ENCODE measurements at places on chromosomes 16 and 17.

GRCh38 chr16:87194172-87194571, 123.0 kb downstream of the C16orf95 start:
- DNase-seq, result no peak

DNA sequence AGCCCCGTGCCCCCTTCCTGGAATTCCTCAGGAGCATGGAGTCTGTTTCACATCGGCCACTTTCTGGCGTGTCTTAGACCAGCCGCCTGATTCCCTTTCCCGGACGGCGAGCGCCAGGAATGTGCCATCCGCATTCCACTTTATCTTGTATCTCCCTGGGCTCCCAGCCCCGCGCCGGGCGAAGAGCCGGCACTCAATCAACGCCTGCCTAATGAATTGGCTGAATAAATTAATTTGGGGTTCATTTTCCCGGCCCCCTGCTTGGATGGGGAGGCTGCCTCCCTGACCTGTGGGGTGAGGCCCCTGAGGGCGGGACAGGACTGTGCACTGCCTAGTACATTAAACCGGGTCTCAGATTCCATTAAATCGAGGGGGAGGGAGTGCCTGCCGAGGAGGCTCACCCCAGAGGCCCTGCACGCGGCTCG, 282.3 kb upstream of the TNRC6C start:
- DNase-seq, result peak; percentile 56

DNA sequence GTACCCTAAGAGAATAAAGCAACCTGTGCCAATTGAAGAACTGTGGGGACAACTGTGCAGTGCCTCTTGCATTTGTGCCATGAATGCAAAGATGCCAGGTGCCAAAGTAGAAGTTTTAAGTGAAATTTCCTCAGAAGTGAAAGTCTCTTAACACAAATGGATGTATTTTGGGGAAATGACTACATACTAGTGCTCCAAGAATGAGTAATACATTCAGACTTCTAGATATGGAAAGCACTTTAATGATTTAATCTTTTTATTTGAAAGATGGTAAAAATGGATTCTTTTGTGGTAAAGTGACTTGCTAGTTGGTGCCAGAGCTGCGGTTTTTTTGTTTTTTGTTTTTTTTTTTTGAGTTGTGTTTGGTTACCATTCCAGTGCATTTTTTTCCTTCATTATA, 15.0 kb downstream of the UTP18 start:
- no peak for DNase-seq

GRCh38 chr16:69924041-69924775, 26.9 kb upstream of the CLEC18A start:
- no peak for DNase-seq

DNA sequence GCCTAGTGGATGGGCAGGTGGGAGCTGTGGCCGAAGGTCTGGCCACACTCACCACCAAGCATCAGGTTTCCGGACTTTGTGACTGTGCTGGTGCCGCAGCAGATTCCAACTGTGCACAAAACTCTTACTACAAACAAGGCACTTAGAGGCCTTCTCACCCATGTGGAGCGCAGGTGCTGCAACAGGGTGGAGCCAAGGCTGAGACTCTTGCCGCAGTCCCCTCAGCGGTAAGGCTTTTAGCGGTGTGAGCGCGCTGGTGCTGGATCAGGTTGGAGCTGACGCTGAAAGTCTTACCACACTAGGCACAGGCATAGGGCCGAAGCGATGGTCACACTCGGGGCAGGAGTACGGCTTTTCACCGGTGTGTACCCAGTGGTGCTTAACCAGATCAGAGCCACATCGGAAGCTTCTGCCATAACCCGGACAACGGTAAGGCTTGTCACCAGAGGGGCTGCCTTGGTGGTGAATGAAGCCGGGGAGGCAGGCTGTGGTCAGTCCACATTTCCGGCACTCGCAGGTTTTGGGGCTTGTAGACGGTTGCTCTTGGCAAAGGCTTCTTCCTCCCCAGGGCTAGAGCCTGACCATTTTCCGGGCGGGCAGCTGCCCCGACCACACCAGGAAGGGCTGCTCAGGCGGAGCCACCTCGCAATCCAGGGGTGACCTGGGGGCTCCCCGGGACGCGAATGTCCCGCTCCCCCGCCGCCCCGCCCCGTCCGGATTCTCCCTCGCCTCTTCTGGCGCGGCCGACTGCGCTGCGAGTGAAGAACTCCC, 1.0 kb upstream of the ARMC5 start:
- DNase-seq, result peak; percentile 75

DNA sequence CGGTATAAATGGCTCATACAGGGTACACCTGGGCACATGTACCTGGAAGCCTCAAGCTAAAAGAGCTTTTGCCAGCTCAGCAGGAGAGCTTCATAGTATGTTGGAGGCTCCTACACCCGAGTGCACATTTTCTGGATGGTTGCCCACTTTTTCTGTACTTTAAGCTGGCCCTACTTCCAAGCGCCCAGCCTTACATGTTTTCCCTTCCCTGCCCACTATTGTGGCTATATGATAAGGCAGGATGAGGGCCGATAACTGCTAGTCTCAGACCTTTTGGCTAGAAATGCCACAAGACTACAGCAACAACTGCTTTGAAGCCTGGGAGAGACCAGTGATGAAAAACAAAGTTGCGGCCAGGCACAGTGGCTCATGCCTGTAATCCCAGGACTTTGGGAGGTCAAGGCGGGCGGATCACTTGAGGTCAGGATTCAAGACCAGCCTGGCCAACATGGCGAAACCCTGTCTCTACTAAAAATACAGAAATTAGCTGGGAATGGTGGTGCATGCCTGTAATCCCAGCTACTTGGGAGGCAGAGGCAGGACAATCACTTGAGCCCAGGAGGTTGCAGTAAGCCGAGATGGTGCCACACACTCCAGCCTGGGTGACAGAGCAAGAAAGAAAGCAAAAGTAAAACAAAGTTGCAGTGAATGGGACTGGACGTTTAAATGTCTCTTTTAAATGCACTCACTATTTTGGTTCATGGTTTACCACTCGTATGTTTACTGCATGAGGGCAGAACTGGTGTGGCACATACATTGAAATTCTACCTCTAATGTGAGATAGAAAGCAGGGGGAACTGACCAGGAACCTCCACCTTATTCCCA, 14.2 kb upstream of the MARCHF10 start:
- peak; percentile 34 for DNase-seq

DNA sequence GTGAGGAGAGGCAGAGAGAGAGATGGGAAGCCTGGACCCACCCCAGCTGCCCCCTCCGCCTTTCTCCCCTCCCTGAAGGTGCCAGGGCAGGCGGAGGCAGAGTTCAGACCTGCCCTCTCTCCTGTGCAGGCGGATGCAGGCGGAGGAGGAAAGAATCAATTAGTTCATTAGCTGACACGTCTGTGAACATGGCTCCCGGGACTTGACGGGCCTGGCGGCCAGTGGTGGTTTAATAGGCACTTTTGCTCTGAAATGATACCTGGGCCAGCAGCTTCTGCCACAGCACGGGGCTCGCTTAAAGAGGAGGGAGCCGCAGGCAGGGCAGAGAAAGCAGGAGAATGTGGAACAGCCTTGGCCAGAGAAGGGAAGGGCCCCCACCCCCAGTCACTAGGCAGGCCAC, 98.1 kb downstream of the SDK2 start:
- DNase-seq, result no peak

DNA sequence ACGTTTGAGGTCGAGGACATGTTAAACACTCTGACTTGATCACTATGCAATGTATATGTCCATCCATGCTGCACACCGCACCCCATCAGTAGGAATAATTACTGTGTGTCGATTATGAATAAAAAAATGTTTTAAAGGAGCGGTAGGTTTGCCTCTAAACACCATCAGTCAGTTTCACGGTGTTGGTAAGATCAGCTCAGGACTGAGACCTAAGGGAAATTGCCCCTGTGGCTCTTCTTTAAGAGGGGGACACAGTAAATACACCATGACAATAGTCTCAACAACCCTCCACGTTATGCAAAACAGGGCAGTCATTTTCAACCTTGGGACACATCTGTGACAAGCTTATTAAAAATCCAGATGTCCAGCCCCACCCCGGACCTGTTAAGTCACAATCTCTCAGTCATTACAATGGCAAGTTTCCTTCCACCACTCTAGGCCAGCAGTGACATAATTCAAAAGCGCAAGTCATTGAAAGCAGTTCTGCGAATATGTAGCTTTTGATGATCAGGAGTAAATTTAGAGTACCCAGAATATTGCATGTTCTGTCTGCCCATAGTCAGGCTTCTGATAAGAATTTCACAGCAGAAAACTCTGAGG, 1.2 kb downstream of the ATMIN start:
- no peak for DNase-seq

DNA sequence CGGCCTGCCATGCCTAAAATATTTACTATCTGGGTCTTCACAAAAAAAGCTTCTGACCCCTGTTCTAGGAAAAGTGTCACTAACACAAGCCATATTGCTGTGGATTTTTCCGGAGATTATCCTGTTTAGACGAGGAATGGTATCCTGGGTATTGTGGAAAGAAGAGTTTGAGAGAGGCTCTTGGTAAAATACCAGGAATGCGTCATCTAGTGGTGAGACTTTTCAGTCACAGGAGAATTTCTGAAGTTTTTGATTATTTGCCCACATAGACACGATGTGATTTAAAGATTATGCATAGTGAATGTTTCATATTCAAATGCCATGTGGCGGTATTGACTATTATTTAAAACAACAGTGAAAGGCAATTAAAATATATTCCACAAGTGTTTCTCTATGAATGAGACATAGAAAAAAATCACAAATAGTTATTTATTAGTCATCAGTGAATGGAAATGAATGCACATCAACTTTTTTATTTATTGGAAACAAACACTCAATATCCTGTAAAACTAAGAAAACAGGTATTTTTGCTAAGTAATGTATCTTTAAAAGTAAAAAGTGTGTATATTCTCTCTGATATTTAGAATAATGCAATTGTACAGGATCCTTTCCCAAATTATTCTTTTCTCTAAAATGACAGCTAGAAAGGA, 7.8 kb downstream of the KRT28 start:
- no peak for DNase-seq

- peak; percentile 83 for DNase-seq
These were observed 19.9 kb downstream of the CEP295NL start for GRCh38 chr17:78883089-78883532.

DNA sequence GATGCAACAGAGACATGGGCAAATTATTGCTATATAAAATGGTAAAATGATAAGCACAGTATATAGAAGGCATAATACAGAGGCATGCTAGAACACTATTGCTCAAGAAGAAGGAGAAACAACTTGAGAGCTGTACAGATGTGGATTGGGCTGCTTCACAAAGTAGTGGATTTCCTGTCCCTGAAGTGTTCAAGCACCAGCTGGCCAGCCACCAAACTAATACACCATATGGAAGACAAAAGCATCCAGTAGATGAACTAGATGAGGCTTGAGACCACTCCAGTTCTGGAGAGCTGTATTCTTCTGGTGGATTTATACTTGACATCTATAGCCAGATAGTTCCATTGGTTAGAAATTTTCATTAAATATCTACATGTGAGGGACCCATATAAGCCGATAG, 134.1 kb upstream of the GNAO1 start:
- DNase-seq, result no peak

GRCh38 chr16:49510654-49511305, 137.2 kb downstream of the C16orf78 start:
- no peak for DNase-seq

- DNase-seq, result no peak
These were observed 870.4 kb downstream of the CDH8 start for GRCh38 chr16:61165797-61166196.

- DNase-seq, result no peak
These were observed 17.9 kb upstream of the COL1A1 start for GRCh38 chr17:50219342-50219741.

DNA sequence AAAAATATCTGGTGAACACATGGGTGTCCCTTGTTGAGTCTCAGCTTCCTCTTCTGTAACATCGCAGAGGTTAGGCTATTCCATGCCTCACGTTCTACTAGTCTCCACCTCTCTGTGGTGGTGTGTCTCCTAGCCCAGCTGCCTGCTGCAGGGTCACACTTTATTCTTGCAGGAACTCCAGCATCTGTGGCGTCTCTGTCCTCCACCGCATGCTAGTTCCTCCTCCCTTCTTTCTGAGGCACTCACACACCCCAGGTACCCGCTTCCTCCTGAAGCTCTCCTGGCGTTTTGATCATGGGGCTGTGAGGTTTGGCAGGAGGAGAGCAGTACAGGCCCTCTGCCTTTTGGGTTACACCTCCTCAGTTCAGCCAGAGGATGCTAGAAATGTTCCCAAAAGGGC, 9.9 kb upstream of the TEX2 start:
- no peak for DNase-seq

DNA sequence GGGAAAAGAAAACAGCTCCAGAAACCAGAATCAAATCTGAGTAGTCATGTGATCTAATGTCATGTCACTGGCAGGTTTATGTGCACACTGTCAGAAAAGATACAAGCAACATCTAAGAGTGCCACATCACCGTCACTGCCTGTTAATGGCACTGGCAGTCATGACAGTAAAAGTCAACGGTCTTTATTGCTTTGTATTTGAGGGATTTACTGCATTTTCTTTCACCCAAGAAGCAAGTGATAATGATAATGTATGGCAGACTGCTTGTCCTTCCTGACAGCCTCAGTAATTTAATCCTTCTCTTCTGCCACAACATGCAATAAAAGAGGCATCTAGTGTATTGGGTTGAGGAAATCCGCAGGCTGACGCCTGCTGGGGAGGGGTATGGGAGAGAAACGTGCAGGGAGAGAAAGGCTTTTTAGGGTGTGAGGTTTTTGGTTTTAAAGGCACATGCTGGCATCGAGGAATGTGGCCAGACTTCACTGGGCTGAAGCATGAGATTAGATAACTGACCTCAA, 92.4 kb downstream of the RPGRIP1L start:
- DNase-seq, result no peak

- DNase-seq, result no peak
These were observed 78.4 kb upstream of the NKD1 start for GRCh38 chr16:50469744-50470321.

- no peak for DNase-seq
These were observed 241.5 kb upstream of the CNTNAP4 start for GRCh38 chr16:76035689-76036088.

DNA sequence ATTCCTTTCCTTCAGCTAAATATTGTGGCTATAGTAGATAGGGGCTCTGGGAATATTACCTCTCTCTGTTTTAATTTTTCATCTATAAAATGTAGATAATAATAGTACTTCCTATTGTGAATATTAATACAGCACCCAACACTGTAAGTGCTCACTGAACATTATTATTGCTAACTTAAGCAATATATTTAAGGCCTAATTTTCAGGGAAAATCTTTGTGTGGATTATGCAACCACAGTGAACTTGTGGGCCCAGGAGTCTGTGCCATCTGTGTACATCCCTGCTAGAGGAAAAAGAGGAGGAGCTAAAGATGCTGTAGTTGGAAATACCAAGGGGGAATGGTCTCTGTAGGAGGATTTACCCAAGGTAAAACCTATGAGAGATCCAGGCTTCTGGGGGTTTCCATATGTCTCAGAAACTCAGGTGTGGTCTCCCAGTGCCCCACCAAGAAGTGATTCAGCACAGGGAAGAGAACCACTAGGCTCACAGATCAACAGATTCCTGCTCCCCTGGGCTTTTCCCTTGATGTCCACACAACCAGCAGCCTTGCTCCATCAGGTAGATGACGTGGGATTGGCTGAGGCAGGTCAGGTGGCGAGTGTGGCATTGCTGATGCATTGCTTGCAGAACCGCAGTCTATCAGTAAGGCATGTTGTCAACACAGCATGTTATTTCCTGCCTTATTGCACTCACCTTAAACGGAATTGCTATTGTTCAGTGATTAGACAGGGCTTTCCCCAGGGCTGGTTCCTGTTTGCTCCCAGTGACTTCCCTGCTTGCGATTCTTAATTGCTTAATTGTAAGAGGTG, 1.6 kb upstream of the N4BP1 start:
- DNase-seq, result no peak

All from left cardiac atrium (tissue), 4 donors.